ENCODE measurements at places on chromosomes 2 and 18. TPM values are rescaled to one million over a fixed set of nuclear protein-coding genes. Genes with fewer than 3 reads are reported as not detected.

NOSTRIN gene
- 18.7 TPM for total RNA-seq

DNA sequence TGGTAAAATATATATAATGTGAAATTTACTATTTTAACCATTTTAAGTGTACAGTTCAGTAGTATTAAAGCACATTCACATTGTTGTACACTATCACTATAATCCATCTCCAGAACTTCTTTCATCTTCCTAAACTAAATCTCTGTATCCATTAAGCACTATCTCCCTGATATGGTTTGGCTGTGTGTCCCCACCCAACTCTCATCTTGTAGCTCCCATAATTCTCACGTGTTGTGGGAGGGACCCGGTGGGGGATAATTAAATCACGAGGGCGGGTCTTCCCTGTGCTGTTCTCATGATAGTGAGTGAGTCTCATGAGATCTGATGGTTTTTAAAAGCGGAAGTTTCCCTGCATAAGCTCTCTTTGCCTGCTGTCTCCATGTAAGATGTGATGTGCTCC lies 178.9 kb upstream of the NABP1 start:
- DNase-seq = no peak

GRCh38 chr2:22221006-22221405 lies 1097.2 kb downstream of the TDRD15 start:
- DNase-seq = no peak

DNA sequence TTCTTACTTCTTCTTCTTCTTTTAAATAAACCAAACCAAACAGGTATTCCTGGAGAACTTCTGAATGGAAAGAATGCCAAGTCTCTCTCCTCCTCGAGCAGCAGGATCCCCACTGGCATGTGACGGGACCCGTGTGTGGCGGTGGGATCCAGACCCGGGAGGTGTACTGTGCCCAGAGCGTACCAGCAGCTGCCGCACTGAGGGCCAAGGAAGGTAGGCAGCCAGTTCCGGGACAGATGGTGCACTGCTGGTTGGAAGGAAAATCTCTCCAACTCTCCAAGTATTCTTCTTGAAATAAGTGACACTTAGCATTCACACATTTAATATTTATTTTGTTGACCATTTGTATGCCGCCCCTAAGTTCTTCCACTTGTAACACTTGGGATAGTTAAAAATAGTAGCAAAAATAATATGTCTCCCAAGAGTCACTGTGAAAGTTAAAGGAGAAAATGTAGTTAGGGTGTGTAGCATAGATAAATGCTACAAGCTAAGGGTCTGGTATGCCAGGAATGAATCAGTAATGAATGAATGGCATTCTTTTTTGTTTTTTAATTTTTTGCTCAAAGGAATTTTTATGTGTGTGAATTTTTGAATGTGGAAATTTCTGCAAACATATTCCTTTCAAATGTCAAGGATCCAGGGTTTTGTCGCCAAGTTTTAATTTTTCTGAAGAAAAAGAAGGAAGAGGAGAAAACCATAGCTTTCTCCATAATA lies 349.9 kb downstream of the THSD7B start:
- no peak for DNase-seq

GRCh38 chr2:46775722-46776121 lies 139.9 kb downstream of the MCFD2 start:
- no peak for DNase-seq

DNA sequence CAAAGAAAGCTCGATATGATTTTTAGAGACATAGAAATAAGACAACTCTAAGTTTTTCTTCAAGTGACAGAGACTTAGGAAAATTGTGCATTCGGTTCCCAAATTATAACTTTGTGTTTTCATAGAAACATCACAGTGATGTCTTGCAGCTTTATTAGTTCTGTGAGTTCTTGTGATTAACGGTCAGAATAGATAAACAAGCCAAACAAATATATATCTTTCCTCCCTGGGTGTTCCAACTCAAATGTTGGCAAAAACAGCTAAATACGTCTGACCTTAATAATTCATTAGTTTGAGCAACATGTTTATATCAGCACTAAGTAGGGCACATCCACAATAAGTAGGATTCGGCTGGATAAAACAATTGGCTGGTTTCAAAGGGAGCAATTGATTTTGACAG lies 47.6 kb downstream of the DTNA start:
- no peak for DNase-seq

DNA sequence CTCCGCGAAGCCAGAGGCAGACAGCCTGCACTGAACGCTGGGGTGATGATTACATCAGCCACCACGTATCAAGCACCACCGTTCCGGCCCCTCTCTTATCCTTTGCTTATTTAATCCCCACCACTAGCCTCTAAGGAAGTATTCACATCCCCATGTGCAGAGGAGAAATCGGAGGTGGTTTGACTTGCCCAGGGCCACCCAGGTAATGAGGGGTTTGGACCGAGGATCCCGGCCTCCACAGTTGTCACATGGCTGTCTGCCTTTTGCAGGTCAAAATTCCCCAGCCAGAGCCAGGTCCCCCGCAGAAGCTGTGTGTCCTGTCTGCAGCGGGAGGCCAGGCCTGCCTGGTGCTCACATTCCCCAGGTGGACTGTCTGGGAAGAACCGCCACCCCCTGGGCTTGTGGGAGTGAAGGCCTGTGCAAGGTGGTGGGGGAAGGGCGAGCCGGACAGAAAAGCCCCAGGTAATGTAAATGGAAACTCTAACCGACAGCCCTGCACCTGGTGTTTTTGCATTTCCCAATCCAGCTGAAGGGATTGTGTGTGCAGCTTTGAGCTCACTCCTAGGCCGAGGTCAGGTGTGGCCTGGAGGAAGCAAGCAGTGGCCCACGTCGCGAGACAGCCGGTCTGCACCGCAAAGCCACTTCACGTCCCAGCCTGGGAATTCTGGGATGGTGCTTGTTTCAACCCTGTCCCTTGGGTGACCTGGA lies 108.5 kb upstream of the ID2 start:
- no peak for DNase-seq

DNAJC27 gene
- total RNA-seq = 7.2 TPM

GRCh38 chr18:7233134-7233810 lies 2.4 kb downstream of the LRRC30 start:
- DNase-seq = no peak

- DNase-seq = no peak
These were observed 39.8 kb upstream of the CCDC68 start for GRCh38 chr18:54999016-54999415.

DNA sequence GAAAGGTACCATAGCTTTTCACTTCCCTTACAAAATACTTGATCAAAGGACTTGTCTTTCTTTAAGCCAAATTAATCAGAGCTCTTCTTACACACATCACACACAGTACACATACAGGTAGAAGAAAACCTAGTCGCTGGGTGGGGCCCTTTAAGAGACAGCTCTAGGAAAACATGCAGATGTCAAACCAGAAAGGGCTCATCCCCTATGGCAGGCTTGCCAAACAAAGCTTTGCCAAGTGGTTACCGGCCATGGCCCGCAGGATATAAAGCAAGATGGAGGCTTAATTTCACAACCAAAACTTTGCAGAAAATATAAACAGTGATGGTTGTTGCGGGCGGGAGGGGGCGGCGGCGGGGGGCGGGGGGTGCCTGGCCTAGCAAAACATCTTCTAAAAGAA lies 2156.0 kb upstream of the PIK3C3 start:
- no peak for DNase-seq

- no peak for DNase-seq
These were observed 265.4 kb downstream of the AFF3 start for GRCh38 chr2:99876956-99877355.

ITPRIPL1 gene
- total RNA-seq = 1.5 TPM

ANO7 gene
- total RNA-seq = 0.32 TPM

TPO gene
- 6.0 TPM for total RNA-seq

DNA sequence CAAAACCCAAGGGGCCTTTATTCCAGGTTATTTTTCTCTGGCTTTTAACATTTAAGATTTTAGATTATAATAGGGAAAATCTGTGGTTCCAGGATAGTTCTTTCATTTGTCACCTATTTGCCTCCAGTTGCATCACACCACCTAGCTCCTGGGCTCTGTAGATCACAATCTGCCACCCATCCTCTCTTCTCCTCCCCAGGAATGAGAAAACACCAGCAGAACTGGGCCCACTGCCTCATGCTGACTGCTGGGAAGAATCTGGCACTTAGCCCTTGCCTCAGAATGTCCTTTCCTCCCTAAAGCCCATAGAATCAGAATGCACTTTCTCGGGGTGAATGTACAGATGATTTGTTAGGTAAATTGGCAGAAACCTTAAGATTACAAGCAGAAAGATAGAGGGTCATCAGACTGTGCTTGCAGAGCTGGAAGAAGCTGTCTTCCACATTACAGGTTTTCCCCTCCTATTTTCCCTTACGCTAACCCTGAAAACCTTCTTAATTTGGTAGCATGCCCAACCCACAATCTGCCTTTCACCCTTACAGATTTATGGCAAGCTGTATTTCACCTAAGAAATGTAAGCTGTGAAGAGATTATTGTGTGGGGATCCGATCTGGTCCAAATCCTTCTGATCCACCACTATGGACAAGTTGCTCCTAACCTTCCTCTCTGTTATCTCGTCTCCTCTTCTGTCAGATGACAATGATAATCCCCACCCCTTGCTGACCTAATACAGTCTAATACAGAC lies 72.6 kb downstream of the LRRC30 start:
- DNase-seq = no peak

Measured in posterior vena cava (tissue), 2 donors.